Motor neuron (in vitro differentiated cells): ENCODE measurements at places on chromosomes 6 and 20. TPM values are rescaled to one million over a fixed set of nuclear protein-coding genes. Genes with fewer than 3 reads are reported as not detected.

DNA sequence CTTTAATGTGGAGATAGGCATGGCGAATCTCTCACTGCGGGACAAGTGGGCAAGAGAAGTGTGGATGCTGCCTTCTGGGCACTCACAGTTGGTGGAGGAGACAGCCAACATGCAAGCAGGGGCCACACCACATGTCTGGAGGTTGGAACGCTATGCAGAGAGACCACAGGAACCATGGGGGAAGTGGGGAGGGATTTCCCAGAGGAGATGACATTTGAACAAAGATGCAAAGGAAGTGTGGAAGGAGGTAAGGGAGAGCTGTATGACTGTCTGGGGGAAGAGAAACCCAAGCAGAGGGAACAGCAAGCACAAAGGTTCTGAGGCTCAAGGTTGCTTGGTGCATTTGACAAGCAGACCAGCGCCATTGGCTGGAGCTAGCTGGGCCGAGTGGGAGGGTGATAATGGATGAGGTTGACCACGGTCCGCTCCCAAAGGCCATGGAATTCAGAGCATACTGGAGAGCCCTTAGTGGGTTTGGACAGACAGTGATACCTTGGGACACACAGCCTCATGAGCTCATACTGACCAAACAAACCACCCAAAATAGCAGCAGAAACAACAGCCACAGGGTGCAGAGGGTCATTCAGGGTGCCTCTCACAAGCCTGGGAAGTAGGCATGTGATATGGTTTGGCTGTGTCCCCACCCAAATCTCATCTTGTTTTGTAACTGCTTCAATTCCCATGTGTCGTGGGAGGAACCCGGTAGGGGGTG lies 7.6 kb upstream of the FAM110A start:
- no peak for ATAC-seq

GRCh38 chr20:44419131-44419844 lies 56.4 kb upstream of the TTPAL start:
- ATAC-seq: no peak

- no peak for ATAC-seq
These were observed 9.7 kb upstream of the TBC1D7 start for GRCh38 chr6:13338038-13338437.

DNA sequence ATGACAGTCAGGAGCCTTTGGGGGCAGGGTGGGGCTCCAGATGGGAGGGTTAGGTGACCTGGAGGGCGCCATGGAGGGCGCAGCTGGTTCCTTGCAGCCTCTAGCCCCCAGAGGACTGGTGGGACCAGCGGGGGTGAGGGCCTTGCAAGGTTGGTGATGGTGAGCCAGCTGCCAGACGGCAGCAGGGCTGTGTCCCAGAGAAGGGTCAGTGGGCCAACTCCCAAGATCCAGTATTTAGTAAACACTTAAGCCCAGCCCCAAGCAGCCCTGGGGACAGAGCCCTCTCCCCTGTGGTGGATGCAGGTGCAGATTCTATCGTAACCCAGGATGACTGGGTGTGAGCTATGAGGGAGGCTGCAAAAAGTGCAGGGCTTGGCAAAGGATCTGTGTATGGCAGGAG lies 201.5 kb upstream of the RNF24 start:
- ATAC-seq: no peak

DNA sequence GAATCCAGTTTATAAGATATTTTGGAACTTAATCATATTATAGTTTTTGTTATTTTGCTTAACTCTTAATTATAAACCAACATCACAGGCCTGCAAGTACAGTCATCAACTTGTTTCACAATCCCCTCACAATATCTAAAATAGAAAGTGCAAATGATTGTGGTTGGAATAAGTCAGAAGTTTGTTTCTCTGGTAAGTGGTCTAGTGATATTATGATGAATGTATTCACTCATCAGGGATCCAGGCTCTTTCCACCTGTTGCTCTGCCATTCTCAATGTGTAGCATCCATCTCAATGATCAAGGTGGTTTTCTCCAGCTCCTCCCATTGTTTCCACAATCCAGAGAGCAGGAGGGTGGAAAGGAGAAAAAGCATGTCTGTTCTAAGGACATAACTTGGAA lies 54.2 kb downstream of the OPN5 start:
- no peak for ATAC-seq

GRCh38 chr6:16430391-16431089 lies 192.2 kb downstream of the GMPR start:
- no peak for ATAC-seq

The LHFPL5 gene
- 0.86 and 0.97 TPM in 2 replicates for total RNA-seq

The ZFP57 gene
- not detected in 2 replicates for total RNA-seq

The LY6G6C gene
- 1.1 TPM in 1 of 2 replicates, not detected in the other for total RNA-seq

The GPX5 gene
- 0.19 TPM in 1 of 2 replicates, not detected in the other for total RNA-seq

The THBS2 gene
- 2.7 and 2.9 TPM in 2 replicates for total RNA-seq

The IP6K3 gene
- total RNA-seq: 0.11 and 0.44 TPM in 2 replicates

The CPNE5 gene
- 1.1 and 1.4 TPM in 2 replicates for total RNA-seq
